Progenitor cell of endocrine pancreas (in vitro differentiated cells): ENCODE measurements at places on chromosomes 12 and 14.

- DNase-seq, result no peak
Observed at GRCh38 chr12:54945082-54945481, 39.5 kb downstream of the TESPA1 start.

GRCh38 chr12:107359382-107359781 lies 266.0 kb upstream of the CRY1 start:
- DNase-seq, result no peak

DNA sequence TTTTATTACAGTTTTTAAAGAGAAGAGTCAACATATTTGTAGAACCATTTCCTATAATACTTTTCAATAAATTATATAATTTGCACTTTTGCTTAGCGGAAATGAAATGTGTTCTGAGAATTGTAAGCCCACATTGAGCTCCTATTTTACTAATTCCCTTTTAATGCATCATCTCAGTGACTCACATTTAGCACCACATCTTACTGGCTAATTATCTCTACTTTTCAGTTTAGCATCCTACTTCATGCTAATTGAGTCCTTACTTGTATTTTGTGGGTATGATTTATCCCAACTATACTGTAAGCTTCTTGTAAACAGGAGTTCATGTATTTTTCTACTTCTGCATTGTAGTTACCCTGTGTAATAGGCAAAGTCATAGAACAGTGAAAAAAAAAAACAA lies 67.5 kb downstream of the TMX1 start:
- DNase-seq, result no peak

GRCh38 chr12:12051668-12052067 lies 19.1 kb upstream of the BCL2L14 start:
- DNase-seq, result no peak

DNA sequence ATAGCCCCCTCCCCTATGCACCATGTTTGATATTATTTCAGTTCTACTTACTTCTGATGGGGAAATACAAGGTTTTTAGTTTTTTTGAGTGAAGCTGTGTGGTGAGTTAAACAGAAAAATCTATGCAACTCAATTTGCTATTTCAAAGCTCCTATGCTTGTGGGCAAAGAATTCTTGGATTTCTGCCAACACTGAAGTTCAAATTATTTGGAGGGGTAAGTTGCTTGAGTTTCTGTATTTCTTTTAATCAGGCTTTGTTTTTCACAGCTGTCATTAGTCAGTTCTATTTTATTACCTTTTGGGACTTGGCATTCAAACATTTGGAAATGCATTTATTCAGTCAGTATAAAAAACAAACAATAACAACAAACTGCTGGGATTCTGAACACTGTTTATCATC lies 407.5 kb upstream of the MGAT4C start:
- no peak for DNase-seq

GRCh38 chr12:53572134-53572758 lies 53.9 kb downstream of the ATF7 start:
- DNase-seq, result no peak
